ENCODE measurements at places on chromosomes 7 and 10. TPM values are rescaled to one million over a fixed set of nuclear protein-coding genes. Genes with fewer than 3 reads are reported as not detected.

- DNase-seq: no peak
These were observed 11.0 kb downstream of the POT1 start for GRCh38 chr7:124918662-124919061.

Gene AZGP1
- not detected for total RNA-seq

- DNase-seq: no peak
These were observed 166.6 kb upstream of the MKLN1 start for GRCh38 chr7:131161103-131161502.

GRCh38 chr10:124008187-124008586 lies 85.2 kb downstream of the CHST15 start:
- DNase-seq: no peak

DNA sequence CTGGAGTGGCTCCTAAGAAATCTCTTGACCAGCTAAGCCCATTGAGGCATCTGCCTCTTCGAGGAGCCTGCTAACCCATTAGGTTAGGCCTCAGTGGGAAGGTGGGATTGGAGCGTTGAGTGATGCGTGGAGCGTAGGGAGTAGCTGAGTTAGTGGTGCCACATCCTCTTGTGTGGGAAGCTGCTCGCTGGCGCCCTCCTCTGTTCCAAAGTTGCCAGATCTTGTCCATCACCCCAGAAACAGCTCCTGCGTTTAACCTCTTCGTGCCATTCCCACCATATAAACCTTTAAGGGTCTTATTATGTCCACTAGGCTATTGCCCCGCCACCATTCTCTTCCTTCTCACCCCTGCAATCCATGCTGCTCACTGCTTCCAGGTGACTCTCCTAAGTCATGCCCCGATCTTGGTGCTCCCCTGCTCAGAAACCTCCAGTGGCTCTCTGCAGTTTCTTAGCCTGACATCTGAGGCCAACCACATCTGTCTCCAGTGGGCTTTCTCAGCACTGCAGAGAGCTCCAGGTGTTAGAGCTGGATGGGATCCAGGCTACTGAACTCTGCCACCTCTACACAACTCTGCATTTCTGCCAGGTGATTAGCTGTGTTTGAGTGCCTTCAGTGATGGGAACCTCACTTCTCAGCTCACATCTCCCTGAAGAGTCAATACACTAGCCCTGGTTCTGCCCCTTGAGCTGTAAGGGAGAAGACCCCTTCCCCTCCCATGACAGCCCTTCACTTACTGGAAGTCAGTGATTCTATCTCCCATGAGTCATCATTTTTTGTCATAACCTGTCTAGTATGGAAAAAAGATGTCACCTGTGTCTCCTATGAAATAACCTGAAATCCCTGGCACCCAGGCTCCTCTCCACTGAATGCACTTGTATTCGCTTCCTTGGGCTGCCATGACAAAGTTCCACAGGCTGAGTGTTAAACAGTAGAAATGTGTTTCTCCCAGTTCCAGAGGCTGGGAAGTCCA lies 65.0 kb upstream of the FGFR2 start:
- DNase-seq: no peak

Gene GPER1
- 1.6 TPM for total RNA-seq

Gene OR2A42
- total RNA-seq: not detected

GRCh38 chr10:105797234-105797890 lies 1156.3 kb downstream of the SORCS3 start:
- no peak for DNase-seq

Gene TAS2R3
- total RNA-seq: 0.78 TPM

DNA sequence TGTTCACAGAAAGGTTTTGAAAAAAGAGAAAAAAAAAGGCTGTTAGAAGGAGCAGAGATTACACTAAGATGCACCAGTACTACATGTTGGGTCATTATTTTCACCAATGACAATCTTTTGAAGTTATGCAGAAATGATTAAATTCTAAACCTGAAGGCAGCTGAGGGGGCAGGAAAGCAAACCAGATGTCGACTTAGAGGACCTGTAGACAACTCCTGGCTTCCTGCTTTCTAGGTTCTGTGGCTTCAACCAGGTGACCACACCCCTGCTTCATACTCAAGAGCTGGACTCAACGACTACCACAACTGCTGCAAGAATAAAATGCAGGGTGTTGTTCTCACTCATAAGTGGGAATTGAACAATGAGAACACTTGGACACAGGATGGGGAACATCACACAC lies 30.0 kb downstream of the MYOF start:
- no peak for DNase-seq

- DNase-seq: no peak
These were observed 64.4 kb upstream of the NANOS1 start for GRCh38 chr10:118965096-118965495.

Gene IKZF1
- total RNA-seq: not detected

DNA sequence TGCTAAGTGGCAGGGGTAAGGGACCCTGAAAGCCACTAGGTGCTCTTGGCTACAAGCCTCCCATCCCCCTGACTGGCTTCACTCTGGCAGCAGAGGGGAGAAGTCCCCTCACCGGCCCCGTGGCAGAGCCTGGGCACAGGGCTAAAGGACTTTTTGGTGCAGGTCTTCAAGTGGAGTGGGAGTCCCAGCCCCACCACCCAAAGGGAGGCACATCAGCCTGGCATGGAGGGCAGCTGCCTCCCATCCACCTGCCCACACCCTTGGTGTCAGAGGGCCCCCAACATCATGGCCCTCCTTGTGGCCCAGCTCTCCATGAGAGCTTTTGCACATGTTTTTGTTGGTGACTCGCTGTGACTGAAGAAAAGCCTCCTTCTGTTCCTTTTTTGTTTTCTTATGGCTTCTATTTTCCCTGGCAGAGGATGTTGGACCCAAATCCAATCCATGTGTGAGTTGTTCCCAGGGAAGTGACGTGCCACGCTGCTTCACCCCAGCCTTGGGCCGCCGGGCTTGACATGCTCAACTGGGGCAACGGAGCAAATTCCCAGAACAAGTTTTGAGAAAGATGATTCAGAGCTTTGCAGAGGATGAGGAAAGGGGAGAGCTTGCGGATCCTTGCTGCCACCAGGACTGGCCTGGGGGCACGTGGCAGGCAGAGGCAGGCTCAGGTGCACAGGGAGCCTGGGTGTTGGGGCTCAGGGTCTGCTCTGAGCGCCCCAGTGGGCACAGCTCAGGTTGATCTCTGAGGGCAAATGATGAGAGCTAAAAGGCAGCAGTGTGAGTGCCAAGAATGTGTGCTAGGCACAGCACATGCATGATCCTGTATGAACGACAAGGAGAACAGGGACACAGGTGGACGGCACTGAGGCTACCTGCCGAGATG lies 1.9 kb upstream of the AEBP1 start:
- DNase-seq: peak; percentile 63

DNA sequence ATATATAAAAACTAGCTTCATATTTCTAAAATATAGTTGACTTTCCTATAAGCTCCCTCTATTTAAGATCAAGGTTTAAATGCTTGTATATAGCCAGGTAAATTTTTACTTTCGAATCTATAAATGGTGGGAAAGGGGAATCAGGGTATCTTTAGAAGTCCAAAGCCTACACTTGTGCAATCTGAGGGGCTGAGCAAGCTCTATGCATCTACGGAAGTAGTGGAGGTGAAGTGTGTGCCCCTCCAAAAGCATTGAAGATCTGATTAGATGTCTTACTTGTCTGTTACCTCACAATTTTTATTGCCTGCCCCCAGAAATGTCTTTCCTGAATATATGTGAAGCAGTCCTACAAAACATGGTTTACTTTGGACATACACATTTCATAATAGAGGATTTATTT lies 1.6 kb downstream of the AKAP9 start:
- no peak for DNase-seq

Gene GBX1
- total RNA-seq: not detected

GRCh38 chr7:27187475-27188385 lies 2.7 kb upstream of the HOXA11 start:
- no peak for DNase-seq

GRCh38 chr7:47577321-47577919 lies 4.5 kb downstream of the TNS3 start:
- no peak for DNase-seq

- no peak for DNase-seq
These were observed 23.4 kb upstream of the ABCB4 start for GRCh38 chr7:87498893-87499292.

- DNase-seq: no peak
These were observed 10.1 kb upstream of the KBTBD2 start for GRCh38 chr7:32901629-32902028.

Gene EMX2
- not detected for total RNA-seq

Gene HMX2
- not detected for total RNA-seq

Gene CCDC186
- total RNA-seq: 35.0 TPM

DNA sequence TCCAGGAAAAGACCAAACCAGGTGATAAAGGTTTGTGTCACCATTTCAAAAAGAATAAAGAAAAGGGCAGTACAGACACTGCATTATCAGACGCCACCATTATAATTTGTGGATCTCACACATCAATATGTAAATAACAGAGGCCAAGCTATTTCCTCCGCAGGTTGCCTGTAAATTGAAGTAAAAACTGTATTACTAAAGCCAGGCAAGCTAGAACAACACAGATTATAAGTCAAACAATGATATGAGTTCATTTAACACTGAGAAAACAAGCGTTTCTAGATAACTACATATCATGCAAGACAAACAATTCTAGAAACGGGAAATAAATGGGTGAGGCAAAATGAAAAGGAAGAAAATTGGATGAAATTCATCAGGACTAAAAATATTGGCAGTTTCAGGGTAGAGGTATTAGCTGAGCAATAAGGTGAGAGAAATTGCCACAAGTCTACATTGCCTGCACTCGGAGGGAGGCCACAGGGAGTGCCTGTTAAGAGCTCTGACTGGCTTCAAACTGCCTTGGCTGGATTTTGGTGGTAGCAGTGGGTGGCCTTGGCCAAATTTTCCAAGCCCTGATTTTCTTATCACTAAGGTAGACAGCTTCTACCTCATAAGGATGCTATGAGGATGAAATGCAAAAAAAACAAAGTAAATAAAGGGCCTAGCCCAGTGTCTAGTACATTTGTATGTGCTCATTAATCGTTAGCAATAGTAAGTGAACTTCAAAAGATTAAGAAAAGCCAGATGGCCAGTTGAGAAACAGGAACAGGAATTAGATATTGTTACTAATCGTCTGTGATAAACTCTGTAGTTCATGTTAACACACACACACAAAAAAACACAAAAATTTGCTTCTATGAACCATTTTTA lies 240.0 kb upstream of the NFE2L3 start:
- no peak for DNase-seq

Gene LAMB4
- not detected for total RNA-seq

DNA sequence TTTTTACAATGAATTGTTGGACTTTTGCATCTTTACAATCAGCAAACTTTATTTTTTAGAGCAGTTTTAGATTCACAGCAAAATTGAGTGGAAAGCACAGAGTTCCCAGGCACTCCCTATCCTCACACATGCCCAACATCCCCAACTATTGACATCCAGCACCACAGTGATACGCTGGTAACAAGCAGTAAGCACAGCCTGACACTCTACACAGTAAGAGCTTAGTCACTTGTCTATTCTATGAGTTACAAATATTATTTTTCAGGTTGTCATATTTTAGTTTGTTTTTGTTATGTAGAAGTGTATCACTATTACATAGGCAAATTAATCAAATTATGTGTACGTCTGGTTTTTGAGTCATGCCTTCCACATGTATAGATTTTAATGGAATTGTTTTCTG lies 27.0 kb upstream of the GIMAP7 start:
- DNase-seq: no peak

- DNase-seq: no peak
These were observed 468.1 kb upstream of the ADARB2 start for GRCh38 chr10:2205406-2205805.

Gene VAX1
- total RNA-seq: not detected

Gene NUTM2E
- 0.21 TPM for total RNA-seq

Gene PIP
- not detected for total RNA-seq

Gene HSPB1
- total RNA-seq: 809 TPM

Gene CYP3A5
- total RNA-seq: not detected

- DNase-seq: no peak
These were observed 152.5 kb upstream of the YAE1 start for GRCh38 chr7:39413636-39414223.

Gene MMP21
- total RNA-seq: not detected

Gene EN2
- total RNA-seq: 1.7 TPM

DNA sequence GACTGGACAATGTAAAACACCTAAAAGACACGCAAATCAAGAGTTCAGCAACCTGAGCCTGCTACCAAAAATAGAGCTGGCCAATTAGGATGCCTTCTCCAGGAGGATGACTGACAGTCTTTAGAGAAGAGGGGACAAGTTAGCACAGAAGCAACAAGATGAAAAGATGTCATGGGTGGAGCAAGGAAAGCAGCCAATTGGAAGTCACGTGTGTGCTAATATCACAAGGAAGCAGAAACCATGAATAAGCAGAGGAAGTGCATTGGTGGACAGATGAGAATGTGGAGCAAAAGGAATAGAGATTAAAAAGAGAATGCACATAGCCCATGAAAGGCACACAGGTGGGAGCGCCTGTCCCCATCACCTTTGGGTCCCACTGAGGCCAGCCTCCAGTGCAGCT lies 148.1 kb downstream of the SLC25A13 start:
- DNase-seq: no peak

- no peak for DNase-seq
These were observed 76.5 kb downstream of the ADARB2 start for GRCh38 chr10:1660815-1661214.

DNA sequence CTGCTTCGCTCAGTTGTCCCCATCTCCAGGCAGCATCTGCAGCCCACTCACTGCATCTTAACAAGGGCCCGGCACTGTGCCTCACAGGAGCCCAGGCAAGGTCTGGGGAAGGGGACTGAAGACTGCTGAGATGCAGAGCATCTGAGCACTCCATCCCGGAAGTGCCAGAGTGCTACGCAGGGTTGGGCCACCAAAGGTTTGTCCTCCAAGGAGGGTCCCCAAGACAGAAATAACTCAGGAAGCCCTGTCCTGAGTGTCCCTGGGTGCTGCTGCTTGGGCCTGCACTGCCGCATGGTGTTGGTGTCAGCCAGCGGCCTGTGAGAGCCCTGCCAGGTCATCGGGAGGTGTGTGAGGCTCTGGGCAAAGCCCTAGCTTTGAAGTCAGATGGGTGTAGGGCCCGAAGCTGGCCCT lies 288.2 kb upstream of the ZMIZ1 start:
- no peak for DNase-seq

DNA sequence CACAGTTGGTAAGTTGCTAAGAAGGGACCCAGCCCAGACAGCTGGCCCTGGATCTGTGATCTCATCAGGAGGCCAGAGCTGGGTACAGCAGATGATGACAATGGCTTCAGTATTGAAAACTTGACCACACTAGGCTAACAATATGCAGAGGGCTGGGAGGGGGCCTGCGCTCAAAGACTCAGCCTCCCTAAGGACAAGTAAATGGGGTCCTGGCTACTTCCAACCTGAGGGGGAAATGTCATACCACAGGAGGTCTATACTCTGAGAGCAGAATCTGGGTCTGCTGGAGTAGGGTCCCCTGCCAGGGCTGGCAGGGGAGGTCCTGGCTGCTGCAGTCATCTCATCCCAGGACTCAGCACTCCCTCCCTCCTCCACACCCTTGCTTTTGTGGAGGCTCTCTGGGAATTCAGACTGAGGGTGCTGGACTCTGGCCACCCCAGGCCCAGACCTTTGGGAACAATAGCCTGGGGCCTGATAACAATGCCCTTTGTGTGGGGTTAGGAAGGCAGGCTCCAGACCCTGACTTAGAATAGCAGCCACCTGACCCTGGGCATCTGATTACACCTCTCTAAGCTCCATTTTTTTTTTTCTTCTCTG lies 1.4 kb downstream of the FXYD4 start:
- DNase-seq: peak; percentile 87

Measured in myocyte (in vitro differentiated cells).